DMS79 (cell line): ENCODE measurements at places on chromosomes 5 and 9.

GRCh38 chr5:90408571-90409317 lies 812 bp downstream of the CETN3 start:
- DNase-seq, result no peak

- DNase-seq, result no peak
These were observed 428 bp downstream of the C5orf52 start for GRCh38 chr5:157671592-157672330.

GRCh38 chr5:154198611-154199230 lies 8.2 kb downstream of the GALNT10 start:
- DNase-seq, result no peak

DNA sequence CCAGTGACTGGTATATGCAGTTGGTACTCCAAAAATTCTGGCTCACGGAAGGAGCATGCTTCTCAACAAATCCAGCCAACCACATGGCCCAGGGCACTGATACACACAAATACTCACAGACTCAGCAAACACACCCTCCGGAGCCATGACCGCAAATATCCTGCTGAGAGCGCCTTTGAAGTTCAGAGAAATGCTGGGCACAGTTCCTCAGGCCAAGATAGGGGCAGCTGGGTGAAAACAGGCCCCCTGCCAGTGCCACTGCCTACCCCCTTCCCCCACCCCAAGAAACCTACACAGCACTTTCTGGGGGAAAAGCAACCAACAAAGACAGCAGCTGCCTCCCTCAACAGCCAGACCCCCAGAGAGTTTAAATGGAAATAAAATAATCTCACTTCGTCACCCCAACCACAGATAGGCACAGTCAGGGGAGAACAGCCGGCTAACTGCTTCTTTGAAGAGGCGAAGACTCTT lies 120.0 kb downstream of the C5orf15 start:
- DNase-seq, result peak; percentile 14

DNA sequence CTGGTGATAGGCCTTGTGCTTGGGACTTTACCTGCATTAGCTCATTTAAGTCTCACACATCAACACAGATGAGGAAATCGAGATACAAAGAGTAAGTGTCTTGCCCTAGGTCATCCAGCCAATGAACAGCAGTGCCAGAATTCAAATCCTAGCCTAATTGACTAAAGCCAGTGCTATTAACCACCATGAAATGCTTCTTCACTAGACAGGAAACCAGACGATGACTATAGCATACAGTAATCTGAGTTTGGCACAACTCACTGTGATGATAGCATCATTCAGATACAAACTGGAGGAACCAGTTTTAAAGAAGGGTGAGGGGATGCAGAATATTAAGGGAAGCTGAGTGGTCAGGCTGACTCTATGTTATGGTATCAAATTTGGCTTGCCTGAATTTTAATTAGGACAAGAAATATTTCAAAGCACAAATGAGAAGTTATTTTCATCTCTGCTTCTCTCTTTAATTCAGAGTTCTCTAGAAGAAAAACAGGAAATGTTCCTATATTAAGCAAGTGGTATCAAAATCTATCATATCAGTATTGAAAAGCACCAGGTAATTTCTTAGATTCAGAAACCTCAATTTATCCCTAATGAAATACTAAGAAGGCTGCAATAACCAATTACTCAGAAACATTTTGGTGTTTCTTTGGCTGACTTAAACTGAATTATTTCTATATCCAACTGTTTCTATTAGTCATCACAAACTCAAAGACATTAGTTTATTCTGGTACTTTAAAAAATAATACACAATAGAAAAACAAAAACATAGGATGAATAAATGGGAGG lies 147.0 kb upstream of the RASA1 start:
- DNase-seq, result no peak

GRCh38 chr9:117779760-117780159 lies 75.6 kb downstream of the TLR4 start:
- no peak for DNase-seq

GRCh38 chr5:56712895-56713591 lies 102.3 kb upstream of the MAP3K1 start:
- DNase-seq, result no peak

- DNase-seq, result no peak
These were observed 887 bp upstream of the PDE8B start for GRCh38 chr5:77209495-77210090.

GRCh38 chr5:132021654-132022053 lies 10.2 kb upstream of the ACSL6 start:
- DNase-seq, result no peak

GRCh38 chr5:158644301-158644700 lies 455.4 kb downstream of the EBF1 start:
- no peak for DNase-seq

DNA sequence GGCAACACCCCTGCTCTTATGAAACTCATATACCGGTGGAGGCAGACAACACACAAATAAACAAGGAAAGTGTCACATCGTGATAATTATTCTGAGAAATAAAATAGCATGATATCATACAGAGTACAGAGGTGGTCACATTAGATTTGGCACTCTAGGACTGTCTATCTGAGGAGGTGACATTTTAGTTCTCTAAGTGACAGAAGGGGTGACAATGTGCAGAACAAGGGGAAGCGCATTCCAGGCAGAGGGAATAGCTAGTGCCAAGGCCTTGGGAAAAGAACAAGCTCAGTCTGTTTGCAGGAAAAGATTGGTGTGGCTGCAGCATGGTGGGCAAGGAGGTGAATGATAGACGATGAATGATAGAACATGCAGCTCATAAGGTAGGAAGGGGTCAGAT lies 12.7 kb upstream of the IRF1 start:
- DNase-seq, result no peak

DNA sequence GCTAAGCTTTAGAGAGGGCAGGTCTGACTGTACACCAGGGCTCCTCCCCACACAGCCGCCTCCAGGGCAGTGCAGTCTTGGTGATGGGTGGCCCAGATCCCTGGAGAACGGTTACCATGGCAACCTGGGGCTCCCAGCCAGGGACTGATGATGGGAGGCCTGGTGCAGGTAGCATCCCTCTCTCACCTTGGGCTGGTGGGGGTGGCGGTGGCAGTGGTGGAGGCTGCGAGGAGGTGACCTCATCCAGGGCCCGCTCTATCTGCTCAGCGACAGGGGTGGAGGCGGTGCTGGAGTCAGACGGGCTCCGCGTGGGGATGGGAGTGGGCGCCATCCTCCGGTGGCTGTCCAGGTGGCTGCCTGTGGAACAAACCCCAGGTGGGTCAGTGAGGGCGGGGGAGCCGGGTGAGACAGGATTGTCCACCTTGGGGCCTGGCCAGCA lies 12.3 kb downstream of the PRR7 start:
- DNase-seq, result no peak

DNA sequence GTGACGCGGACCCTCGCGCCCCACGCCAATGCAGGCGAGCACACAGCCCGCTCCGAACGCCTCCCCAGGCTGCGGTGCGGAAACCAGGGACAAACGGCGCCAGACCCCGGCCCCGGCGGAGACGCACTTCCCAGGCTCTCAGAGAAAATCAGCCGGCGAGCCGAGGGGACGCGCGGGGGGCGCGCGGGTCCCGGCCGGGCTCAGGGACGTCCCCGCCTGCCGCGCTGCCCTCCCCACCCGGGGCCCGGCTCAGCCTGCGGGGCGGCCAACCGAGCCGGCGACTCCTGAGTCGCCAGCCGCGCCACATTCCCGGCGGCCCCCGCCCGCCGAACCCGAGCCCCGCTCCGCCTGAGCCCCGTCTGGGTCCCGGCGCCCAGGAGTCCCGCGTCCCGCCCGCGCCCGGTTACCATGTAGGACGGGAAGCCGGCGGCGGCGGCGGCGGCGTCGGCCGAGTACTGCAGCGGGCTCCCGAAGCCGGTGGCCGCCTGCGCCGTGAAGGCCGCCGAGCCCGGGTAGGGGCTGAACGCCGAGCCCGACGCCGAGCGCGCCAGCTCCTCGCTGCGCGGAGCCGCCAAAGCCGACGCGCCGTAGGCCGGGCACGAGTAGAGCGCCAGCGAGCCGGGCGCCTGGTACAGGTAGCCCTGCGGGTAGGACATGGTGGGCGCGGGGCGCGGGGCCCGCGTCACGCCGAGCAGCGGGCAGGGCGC lies 566 bp downstream of the IRX2 start:
- DNase-seq, result no peak

DNA sequence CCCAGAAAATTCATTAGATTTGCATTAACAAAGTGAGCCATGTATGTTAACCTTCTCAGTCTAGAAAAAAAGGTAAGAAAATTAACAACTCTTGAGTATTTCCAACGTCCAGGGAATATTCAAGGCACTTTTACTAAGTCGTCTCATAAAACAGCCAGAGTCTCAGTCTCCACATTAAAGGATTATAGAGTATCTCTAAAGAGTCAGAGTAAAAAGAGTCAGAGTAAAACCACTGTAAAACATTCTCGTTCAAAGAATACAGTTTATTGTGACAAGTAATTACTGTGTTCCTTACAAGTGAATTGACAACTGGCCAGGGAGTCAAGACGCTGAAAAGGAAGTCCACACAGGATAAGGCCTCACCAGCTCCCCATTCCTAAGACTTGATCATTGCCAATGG lies 97.2 kb upstream of the ISL1 start:
- no peak for DNase-seq

DNA sequence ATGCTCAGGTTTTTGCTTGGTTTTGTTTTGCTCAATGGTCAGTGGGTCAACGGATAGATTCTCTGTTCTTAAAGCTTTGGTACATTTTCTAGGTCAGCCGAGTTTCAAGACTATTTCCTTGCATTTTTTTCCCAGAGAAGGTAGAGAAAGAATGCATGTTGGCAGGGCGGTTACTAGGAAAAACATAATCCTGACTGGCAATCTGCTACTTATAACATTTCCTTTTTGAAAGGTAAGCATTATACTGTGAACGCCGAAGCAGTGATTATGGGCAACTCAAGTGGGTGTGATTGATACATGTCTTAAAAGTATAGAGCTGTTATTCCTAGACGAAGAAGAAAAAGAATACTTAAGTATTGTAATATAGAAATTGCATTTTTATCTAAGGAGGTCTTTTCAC lies 273.2 kb downstream of the MAST4 start:
- no peak for DNase-seq

DNA sequence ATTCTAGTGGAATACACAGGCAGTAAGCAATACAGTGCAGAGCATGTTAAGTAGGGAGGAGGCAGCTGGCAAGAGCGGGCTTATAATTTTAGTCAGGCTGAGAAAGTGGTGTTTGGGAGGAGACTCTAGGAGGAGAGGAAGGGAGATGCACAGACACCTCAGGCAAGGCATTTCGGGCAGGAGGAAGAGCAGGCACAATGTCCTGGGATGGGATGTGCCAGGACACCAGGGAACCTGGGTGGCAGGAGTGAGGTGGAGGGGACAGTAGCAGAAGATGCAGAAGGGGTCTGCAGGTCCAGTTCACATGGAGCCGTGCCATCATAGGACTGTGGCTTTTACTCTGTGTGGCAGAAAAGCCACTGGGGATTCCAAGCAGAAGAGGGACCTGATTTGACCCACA lies 143.7 kb upstream of the FSTL4 start:
- no peak for DNase-seq

DNA sequence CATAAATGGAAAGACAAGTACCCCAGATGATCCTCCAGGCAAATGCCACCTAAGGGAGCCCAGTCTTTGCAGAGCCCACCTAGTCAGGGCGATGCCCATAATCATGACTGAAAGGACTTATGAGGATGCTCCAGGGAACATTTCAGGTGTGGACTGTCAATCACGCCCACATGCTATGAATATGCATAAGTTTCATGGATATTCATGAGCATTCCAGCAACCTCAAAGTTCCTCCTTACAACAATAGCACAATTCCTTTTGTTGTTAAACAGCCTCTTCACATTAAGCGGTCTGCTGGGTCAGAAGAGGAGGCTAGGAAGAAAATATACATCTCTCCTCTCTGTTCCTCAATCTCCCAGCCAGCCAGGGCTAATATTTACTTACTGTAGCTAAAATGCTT lies 161.6 kb downstream of the C5orf15 start:
- DNase-seq, result peak; percentile 65

DNA sequence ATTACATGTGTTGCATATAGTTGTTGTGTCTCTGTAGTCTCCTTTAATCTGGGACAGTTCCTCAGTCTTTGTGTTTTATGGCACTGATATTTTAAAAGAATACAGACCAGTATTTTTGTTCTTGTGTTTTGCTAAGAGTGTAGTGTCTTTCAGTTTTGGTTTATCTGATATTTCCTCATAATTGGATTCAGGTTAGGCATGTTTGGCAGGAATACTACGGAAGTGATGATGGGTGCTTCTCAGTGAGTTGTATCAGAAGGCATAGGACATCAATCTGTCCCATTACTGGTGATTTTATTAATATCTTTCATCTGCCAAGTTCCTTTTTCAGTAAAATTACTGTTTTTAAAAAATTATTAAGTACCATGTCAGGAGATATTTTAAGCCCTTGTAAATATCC lies 212.9 kb downstream of the ARHGEF28 start:
- DNase-seq, result no peak

- DNase-seq, result no peak
These were observed 236.4 kb downstream of the FANCC start for GRCh38 chr9:95080961-95081647.

DNA sequence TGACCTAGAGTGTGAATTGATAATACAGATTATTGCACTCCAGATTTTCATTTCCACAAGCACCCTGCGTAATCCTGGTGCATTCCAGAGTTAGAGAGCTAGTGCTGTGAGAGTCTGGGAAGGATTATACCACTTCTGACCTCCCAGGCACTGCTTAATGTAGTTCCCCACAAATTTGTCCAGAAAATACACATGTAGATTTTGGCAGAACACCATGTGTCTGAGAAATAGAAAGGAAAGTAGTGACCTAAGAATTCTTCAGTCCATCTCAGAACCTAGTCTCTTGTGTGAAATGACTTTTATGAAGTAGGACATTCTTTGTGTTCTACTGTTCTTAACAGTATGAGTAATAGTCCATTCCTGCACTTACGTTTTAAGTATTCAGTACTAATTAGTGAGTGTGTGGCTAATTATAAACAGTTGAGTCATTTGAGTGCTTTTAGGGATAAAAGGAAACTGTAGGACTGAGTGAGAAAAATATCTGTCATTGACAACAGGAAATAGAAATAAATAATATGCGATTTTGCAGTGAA lies 27.8 kb upstream of the PTPDC1 start:
- DNase-seq, result no peak

DNA sequence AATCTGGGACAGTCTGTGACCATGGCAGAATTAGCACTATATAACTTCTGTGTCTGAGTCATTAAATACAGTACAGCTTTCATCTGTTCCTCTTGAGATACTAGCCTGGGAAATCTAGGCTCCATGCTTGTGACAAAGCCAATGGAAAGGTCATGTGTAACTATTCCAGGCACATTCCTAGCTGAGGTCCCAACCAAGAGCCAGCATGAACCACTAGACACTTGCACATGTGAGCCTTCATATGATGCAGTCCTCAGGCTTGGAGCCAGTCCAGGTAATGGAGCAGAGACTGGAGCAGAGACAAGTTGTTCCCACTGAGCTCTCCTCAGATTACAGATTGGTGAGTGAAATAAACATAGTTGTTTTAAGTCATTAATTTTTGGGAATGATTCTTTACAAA lies 412.4 kb upstream of the ZNF462 start:
- no peak for DNase-seq

- DNase-seq, result no peak
These were observed 8.4 kb downstream of the SMARCA2 start for GRCh38 chr9:2023532-2023931.

DNA sequence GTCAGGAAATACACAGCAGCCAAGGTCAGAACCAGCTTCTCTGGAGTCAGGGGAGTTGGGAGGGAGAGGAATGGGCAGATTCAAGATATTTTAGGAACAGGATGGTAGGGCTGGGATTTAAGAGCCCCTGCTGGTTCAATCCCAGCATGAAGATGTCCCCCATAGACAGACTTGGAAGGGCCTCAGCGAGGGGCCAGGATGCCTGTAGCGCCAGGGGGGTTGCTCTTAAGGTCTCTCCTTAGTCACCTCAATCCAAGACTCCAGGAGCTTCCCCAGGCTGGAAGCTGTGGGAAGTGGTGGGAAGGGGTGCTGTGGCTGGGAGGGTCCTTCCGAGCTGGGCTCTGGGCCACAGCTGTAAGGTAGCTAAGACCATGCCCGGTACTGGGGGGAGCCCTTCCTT lies 8.1 kb upstream of the TSPAN17 start:
- DNase-seq, result no peak
